ENCODE measurements at places on chromosomes 7 and 10.

- no peak for DNase-seq
Measured at GRCh38 chr10:126844406-126844805, 60.8 kb upstream of the DOCK1 start.

DNA sequence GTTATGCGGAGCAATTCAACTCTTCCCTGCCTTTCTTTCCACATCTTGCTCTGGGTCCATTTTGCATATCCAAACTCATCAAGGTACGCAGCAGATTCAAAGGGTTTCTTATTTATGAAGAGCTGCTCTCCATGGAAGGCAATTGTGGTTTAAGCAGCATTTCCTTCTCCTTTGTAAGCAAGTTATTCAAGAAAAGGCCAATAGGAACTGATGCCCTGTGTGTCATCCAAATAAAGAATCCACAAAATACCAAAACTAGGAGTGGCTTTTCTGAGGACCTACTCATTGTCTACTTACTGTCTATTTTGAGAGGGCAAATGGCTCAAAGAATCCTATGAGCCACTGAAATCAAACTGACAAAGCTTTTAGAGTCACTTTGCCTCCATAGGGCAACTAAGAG lies 253.1 kb downstream of the PTEN start:
- DNase-seq = no peak

- DNase-seq = no peak
Measured at GRCh38 chr7:120877701-120878100, 19.8 kb upstream of the TSPAN12 start.

DNA sequence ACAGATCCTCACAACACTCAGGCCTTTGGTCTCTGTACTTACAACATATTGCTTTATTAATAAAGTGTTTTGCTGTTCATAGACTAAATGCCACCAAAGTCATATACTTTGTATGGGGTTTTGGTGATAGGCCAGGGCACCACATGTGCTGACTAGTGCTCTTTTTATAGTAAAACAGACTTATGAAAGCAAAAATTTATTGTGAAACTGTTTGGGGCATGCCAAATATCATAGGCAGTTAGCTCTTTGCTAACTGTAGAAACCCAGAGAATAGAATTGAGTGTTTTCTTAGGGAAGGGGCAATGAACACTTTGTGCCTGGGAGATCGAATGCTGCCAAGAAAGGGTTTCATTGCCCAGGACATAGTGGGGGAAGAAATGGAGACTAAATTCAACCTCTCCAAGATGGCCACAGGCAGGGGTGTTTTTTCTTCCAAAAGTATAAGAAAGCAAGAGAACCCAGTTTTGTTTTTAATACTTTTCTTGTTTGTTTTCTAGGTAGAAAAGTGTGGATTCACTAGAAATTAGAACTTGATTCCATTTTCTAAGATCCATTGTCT lies 142.7 kb downstream of the TRIL start:
- DNase-seq = no peak

DNA sequence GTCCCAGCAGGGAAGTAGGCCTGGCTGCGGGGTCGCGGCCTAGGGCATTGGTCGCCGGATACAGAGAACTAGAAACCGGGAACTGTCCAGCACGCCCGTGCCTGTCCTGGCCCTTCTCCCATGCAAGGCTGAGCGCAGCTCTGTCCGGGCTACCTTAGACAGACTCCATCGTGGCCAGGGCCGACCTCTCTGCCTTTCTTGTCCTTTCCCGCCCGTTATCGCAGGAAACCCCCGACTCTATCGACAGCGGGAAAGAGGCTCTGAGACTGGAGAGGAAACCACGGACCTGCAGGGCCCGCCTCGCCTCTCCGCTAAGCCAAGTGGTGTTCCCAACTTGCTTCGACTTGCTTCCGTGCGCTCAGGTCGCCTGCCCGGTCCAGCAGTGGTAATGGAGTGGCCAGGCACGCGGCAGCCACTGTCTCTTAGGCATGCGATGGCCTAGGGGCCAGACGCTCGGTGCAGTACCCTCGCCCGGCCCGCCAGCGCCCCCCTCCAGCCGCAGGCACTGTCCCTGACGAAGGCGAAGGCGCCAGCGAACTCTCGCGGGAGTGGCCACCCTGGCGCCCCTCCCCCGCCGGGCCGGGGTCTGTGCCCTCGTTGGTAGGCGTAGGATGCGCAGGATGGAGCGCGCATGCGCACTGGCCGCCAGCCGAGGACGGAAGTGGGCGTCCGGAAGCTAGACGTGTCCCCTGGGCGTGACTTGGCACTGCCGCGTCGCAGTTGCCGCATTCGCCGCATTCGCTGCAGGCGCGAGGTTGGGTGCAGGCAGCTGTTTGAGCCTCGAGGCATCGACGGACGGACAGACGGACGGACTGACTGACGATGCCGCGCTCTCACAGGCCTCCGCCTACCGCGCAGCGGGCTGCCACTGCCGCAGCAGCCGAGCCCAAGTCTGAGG lies 54.4 kb downstream of the MCMBP start:
- DNase-seq = no peak

GRCh38 chr10:8026349-8027259 lies 27.9 kb upstream of the GATA3 start:
- no peak for DNase-seq

- no peak for DNase-seq
Measured at GRCh38 chr10:82266438-82266837, 391.4 kb downstream of the NRG3 start.

DNA sequence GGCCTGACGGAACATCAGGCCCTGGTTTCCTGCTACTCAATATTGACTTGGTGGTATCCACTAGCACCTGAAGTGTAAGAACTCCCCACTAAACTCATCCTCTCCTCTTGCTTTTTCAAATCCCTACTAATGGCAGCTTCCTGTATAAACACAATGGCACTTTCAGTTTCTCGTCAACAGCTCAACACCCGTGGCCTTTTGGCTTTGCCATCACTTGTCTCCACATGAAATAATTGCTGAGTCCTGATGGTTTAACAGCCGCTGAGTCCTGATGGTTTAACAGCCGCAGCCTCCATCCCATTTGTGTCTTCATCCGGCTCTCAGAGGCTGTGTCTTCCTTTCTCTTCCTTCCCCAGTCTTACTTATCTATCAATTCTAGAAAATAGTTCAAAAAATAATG lies 261.4 kb upstream of the PITRM1 start:
- DNase-seq = no peak

DNA sequence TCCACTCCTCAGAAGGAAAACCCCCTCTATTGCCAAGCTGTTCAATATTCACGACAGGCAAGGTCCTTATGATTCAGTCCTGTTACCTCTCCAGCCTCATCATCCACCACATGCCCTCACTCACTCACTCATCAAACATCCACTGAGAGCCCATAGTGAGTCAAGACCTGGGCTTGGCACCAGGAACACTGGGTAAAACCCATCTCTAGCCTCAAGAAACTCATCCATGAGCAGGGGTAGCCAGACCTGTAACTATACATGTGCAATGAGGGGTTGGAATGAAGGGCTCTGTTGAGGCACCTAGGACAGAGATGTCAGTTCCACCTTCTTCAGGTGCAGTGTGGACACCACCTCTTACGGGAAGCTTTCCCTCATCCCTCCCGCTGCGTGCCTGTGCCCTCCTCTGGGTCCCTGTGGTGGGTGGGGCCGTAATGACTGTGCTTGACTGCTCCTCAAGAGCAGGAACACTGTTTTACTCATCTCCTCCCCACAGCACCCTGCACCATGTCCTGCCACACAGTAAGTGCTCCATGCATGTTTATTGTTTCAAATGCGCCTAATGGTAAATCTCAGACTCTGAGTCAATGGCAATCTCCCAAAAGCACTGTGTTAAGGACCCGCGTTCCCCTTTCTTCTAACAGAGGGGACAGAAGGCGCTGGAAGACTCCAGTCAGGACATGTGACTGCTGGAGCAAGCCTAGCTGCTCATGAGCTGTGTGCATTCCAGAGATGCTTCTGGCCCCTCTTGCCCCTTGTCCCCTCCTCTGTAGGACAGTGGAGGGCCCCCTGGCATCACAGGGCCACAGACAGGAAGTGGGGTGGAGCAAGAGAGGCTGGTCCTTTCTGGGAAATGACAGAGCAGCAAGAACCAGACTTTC lies 95.4 kb downstream of the HIPK2 start:
- DNase-seq = no peak

DNA sequence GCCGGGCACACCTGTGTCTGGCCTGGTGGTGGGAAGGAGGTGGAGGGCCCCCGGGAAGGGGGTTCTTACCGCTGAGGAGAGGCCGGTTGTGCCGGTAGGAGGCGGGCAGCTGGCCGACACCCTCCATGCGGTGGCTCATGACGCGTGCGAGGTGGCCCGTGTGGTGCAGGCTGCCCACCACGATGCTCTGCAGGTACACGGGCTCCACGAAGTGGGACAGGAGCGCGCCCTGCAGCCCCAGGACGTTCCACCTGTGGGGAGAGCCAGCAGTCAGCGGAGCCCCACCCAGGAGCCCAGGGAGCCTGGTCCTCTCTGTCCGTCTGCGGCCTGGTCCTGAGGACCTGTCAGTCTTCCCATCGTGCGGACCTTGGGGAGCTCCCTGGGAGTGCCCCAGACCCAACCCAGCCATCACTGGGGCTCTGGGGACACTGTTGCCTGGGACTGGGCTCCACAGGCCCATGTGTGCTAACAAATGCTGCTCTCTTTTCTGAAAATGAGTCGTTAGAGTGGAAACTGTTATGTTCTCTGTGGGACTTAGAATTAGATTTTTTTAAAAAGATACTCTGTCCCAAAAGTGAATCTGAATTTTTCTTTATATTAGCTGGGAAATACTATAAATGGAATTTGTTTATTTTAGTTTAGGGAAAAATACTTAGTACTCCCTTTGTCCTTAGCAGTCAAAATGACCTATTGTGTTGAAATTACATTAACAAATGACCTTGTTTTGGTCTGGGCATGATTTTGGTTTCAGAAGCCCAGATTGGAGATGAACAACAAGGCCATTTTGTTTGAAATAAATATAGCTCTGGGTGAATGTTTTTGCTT lies 143.9 kb downstream of the WDR37 start:
- no peak for DNase-seq

GRCh38 chr7:2974093-2974819 lies 69.4 kb downstream of the CARD11 start:
- DNase-seq = no peak

GRCh38 chr7:143417734-143418383 lies 9.2 kb upstream of the EPHA1 start:
- DNase-seq = no peak

Data from T-helper 9 cell (primary cell).